WTC11 (cell line): ENCODE measurements at places on chromosomes 16 and 17. TPM values are rescaled to one million over a fixed set of nuclear protein-coding genes. Genes with fewer than 3 reads are reported as not detected.
A peak's percentile ranks its signal among the peaks of the same experiment; 100 is the strongest.

DNA sequence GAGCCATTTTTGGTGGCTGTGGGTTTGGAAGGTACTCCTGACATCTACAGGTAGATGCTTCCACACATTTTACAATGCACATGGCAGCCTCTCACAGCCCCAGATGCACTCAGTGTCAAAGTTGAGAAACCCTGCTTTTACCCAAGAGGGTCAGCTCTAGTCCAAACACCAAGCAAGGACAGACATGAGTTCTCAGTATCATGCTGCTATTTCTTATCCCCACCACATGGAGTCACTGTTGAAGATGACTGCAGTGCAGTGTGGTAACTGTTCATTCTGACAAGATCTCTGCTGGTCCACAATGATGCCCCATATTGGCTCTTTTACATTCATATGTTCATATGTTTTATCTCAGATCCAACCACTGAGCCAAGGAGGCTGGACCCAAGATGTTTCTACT lies 50.5 kb upstream of the SALL1 start:
- no peak overlapping the region for H3K4me3 ChIP-seq
- H3K4me1 ChIP-seq, result no peaks in the 10 kb centered on the region
- H3K27me3 ChIP-seq, result no peaks in the 10 kb centered on the region; the same call in 1 of the 2 replicates
- no peak for DNase-seq
- no peak overlapping the region for H3K27ac ChIP-seq

The EPX gene
- not detected in 3 replicates for total RNA-seq

The TCAP gene
- 2.5 to 2.9 TPM (median 2.8 TPM) in 3 replicates for total RNA-seq

DNA sequence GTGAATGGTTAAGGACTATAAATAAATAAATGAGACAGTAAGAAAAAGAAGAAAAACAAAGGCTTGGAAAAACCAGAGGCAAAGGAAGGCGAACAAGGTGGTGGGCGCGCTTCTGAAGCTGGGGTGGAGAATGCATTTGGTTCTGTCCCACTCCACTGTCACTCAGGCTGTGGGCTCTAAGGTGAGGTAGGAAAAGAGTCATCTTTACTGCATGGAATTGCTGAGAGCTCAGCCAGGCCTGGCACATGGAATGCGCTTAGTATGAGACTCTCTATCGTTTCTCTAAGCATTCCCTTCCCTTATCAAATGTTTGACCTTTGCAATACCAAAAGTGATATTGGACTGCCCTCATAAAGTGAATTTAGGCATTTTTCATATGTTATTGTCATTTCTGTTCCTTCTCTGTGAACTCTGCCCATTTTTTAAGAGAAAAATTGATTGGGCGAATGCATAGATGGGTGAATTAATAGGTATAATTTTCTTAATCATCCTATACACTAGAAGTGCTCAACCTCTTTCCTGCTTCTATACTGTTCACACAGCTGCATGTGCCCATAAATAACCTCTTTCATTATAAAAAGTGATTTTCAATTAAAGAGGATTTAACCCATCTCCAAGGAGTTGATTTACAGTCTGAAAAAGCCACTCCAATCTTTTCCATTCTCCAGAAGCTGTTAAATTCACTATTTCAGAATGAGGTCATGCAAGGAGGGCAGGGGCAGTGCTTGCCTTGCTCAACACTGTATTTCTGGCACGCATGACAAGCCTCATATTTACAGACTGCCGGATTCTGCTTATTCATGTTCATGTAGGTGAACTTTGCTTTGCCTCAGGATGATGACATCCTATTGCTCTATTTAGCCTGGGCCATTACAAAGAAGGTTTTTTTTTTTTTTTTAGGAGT lies 87.7 kb downstream of the MYH10 start:
- H3K36me3 ChIP-seq, result peaks cover 74% of the 10 kb centered on the region
- H3K27ac ChIP-seq, result no peak overlapping the region
- H3K27me3 ChIP-seq, result no peaks in the 10 kb centered on the region
- H3K4me3 ChIP-seq, result no peak overlapping the region
- H3K4me1 ChIP-seq, result no peaks in the 10 kb centered on the region

DNA sequence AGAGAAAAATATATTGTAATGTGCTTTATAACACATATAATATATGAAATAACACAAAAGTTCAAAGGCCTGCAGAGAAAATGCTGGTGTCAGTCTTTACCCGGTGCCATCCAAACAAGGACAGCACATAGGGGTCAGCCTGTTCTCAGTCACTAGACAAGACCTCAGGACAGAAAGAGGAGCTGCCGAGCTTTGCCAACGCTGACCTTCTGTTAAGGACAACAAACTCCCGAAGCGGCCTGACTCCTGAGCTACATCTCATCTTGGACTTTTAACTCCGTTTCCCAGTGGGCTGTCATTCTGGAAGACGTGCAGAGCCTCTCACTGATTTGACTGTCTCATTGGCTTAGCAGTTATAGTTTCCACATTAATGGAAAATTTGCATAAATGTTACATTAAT lies 6.9 kb downstream of the ELAC2 start:
- H3K27ac ChIP-seq, result no peak overlapping the region
- H3K27me3 ChIP-seq, result no peaks in the 10 kb centered on the region
- no peaks in the 10 kb centered on the region for H3K4me1 ChIP-seq
- H3K36me3 ChIP-seq, result peaks cover 85% of the 10 kb centered on the region

DNA sequence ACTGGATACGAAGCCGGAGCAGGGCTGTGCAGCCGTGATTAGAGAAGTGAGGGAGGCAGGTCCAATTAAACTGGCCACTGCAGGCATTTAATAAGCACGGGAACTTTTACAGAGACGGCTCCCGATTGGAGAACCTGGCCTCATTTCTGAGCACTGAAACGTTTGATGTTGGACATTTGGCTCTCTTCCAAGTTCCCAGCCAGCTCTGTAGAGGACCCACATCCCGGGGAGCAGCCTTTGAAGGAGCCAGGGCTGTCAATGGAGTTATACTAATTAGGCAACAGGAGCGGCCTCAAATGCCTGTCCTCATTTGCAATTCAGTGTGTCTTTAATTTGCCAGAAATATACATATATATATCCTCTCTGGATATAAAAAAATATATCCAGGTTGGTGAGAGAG lies 499.4 kb upstream of the C16orf82 start:
- H3K27me3 ChIP-seq, result no peaks in the 10 kb centered on the region
- H3K4me3 ChIP-seq, result no peak overlapping the region
- H3K36me3 ChIP-seq, result no peaks in the 10 kb centered on the region
- H3K4me1 ChIP-seq, result no peaks in the 10 kb centered on the region

DNA sequence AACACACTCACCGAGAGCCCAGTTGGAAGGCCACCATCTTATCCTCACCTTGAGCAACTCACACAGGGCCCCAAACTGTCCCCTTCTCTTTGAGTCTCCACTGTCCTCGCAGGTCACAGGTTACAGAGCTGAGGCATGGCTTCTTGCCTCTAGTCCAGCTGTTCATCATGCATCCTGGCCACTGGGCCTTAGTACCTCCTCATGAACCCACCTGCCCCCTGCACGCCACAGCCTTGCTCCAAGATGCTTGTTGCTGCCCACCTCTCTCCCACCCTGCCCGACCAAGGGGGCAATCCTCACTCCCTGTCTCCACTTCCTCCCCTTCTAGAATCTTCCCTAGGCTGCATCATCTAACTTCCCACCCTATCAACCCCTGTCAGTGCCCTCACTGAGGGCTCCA lies 17.1 kb downstream of the CDH5 start:
- H3K4me3 ChIP-seq, result no peak overlapping the region
- peaks cover 12% of the 10 kb centered on the region for H3K4me1 ChIP-seq
- no peak overlapping the region for H3K27ac ChIP-seq
- no peaks in the 10 kb centered on the region for H3K36me3 ChIP-seq

- H3K27me3 ChIP-seq, result peaks cover 6% of the 10 kb centered on the region; the same call in 1 of the 2 replicates
- peak; percentile 79 for DNase-seq
- no peaks in the 10 kb centered on the region for H3K36me3 ChIP-seq
- peaks cover 25% of the 10 kb centered on the region for H3K4me1 ChIP-seq
These were observed 10.1 kb upstream of the STAC2 start for GRCh38 chr17:39235555-39236449.
